Right forelimb (tissue), 1 donor: ENCODE measurements at places on chromosomes 13 and 19.
A peak's percentile ranks its signal among the peaks of the same experiment; 100 is the strongest.

- DNase-seq: no peak
These were observed 43.9 kb downstream of the TNFSF13B start for GRCh38 chr13:108313382-108313781.

- DNase-seq: no peak
These were observed 429.3 kb downstream of the DIAPH3 start for GRCh38 chr13:59734393-59734792.

- DNase-seq: no peak
These were observed 2.4 kb downstream of the TICAM1 start for GRCh38 chr19:4829001-4829712.

DNA sequence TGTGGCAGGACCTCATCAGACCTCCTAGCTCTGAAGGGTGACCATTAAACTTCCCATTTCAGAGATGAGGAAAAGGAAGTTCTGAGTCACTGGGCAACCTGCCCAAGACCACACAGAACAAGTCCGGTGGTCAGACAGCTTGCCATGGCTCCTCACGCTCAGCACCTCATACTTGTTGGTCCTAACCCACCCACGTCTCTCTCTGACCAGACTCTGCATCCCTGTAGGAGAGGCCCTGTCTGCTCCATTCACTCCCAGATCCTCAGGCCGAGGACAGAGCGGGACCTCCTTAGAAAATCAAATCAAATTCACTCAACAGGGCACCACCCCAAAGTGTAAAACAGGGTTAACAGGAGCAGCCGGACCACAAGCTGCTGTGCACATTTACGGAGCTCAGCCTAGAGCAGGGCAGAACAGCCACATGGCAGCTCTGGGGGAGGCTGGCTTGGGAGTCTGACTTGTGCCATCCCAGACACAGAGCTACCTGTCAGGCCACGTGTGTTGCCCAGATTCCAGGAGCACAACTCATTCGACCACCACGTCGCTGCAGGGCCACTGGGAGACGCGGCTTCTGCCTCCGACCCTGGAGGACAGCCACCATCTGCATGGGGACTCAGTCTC, 1.7 kb downstream of the MIER2 start:
- DNase-seq: no peak

- peak; percentile 100 for DNase-seq
These were observed 4.4 kb upstream of the ZNF329 start for GRCh38 chr19:58154679-58155648.

DNA sequence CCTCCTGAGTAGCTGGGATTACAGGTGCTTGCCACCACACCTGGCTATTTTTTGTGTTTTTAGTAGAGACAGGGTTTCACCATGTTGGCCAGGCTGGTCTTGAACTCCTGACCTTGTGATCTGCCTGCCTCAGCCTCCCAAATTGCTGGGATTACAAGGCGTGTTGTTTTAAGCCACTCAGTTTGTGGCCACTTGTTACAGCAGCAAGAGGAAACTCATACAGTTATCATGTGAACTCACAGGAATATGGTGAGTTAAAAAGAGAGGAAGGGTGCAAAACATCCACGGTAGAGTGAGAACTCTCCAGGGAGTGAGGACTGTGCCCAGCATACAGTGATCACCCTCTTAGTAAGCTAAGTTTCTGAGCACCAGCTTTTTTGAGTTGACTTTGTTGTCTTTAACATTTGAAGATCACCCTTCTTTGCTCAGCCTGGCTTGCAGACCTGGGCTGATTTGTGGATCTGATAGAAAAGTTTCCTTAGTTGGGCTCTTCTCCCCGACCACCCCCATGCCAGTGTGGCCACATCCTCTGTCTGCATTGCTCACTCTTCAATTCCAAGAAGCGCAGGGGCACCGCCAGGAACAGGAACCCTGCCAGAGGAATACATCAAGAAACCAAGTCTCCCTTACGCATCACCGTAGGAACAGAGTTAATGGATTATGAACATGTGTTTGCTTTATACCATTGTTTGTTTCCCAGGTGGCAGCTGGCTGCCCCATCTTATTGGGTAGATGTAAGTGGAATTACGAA, 16.0 kb downstream of the ALOX5AP start:
- no peak for DNase-seq

- DNase-seq: no peak
These were observed 1.2 kb downstream of the RPS19 start for GRCh38 chr19:41861116-41861768.

GRCh38 chr19:17346109-17346671, 8.8 kb downstream of the GTPBP3 start:
- peak; percentile 86 for DNase-seq
